ENCODE measurements at places on chromosomes 4 and X.

DNA sequence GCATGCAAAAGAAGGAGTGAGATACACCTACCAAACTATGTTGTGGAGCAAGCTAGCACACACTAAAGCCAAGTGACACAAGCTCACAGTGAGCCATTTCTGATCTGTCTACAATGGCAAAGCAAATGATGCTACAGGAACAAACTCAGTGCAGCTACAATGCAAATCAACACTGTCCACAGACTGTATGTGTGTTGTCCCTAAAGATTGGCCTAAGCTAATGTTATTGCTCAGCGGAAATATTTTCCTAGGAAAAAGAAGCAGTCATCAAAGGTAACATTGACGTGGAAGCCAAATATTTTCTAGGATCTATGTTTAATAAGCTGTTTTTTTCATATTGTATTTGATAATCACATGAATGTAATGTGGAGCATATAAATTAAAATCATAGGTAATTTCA is 34.7 kb upstream of the HPGDS start:
- DNase-seq = no peak

GRCh38 chr4:118410138-118410537 is 57.3 kb upstream of the PRSS12 start:
- DNase-seq = no peak

GRCh38 chr4:87073199-87074120 is 138.6 kb downstream of the AFF1 start:
- no peak for DNase-seq

DNA sequence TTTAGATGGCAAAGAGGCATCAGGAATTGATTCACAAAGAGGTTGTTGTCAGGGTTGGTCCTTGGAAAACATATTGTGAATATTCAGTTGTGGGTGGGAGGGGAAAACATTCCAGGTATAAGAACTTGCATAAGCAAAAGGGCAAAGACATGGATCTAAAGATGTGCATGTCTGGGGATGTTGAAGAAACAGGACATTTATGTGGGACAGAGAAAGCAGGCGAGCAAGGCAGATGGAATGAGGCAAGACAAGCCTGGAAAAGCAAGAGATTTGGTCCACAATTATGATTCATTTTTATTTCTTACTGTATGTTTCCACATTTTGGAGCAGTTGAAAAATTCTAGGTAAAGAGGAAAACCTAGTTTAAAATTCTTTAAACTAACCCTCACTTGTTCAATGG is 134.9 kb upstream of the CXXC4 start:
- DNase-seq = no peak

- DNase-seq = no peak
Observed at GRCh38 chrX:105502336-105502735, 281.8 kb upstream of the TEX13A start.

Measured in Kasumi-1 (cell line).